ENCODE measurements at places on chromosomes 7 and 10.

DNA sequence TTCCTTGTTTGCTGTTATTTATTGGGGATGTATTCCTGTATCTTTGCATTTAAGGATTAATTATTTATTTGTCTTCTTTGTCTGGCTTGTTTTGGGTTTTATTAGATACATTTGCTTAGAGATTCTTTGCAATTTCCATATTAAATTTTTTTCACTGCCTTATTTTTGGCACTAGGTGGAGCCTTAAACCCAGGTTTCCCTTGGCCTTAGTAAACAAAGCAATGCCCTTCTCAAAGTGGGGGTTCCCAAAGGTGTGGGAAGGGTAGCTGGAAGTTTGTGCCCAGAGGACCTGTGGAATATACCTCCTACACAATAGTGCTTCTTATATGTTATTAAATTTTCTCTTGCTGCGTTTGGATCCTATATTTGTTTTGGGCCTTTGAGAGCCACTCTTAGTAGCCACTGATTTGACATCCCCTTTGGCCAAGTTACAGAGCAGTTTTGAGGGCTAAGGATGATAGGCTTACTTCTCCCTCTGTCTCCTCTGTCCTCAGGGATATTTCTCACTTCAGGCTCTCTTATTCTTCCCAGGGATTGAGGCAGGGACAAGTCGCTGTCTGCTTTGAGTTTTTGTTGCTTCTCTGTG, 162.3 kb downstream of the ITGB1 start:
- DNase-seq = no peak

DNA sequence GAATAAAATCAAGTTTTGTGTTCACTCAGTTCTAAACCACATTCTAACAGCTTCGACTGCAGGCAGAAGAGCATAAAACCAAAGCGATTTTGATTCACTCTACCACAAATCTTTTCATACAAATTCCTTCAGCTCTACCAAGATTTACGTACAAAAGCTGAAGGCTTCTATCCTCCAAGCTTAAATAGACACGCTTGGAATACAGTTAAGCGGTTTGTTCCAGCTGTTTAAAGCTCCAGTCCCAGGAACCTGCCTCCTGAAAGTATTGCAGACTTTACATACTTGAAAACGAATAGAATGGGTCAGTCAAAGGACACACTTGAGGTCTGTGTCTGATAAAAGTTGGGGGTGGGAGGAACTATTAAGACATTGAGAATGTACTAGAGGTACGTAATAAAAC, 102.9 kb downstream of the MPP7 start:
- DNase-seq = no peak

DNA sequence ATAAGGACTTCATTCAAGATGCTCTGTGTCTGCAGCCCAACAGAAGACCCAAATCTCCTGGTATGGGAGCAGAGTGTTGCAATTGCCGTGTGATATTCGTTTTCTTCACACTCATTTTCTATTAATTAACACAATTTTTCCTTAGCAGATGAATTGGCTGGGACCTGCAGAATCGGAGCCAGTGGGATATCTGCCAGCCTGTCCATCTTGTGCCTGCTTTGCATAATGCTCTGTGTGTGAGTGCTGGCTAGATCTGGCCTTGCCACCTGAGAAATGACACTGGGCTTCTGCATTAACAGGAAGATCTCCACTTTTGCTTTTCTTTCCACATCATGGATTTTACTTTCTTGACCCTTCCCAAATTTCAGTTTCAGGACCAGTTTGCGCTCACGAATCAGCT, 70.4 kb upstream of the GPR158 start:
- DNase-seq = no peak

GRCh38 chr10:79244841-79245504, 102.3 kb upstream of the PPIF start:
- DNase-seq = no peak
